ENCODE measurements at places on chromosomes 16 and 17.

DNA sequence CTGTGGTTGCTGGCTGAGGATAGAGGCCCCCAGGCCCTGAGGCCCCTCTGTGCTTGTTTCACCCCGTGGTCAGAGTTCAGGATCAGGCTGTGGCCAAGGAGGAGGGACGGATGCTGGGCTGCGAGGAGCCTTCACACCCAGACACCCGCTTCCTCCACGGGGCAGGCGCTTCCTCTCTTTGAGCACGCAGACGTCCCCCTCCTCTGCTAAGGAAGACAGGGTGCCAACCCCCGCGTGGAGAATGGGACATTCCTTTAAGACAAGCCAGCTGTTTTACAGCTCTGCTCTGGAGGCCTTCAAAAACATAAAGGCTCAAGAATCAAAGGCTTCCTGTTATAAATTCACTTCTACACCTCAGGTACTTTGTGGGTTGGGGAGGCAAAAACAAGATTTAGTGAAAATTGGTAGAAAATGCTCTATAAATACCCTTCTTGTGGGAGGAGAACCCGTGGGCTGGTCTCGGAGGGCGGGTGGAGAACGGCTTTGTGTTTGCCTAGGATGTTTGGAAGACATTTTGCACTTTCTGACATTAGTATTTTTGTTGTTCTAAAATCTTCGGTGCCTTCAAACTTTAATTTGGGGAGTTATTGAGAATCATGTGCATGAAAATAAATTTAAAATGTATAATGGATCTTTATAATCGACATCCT lies 60.8 kb upstream of the FOXF1 start:
- DNase-seq = no peak

GRCh38 chr16:65136681-65137080 lies 14.8 kb upstream of the CDH11 start:
- DNase-seq = no peak

DNA sequence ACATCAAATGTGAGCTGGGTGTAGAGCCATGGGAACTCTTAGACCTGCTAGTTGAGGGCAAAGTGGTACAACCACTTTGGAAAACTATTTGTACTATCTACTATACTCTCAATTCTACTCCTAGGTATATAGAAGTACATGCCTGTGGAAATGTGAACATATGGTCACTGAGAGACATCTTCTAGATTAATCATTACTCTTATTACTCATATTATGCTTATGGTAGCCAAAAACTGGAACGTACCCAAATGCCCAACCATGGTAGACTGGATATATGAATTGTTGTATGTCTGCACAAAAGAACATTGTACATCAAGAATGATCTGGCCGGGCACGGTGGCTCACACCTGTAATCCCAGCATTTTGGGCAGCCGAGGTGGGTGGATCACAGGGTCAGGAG lies 2.7 kb downstream of the WDR45B start:
- DNase-seq = no peak

DNA sequence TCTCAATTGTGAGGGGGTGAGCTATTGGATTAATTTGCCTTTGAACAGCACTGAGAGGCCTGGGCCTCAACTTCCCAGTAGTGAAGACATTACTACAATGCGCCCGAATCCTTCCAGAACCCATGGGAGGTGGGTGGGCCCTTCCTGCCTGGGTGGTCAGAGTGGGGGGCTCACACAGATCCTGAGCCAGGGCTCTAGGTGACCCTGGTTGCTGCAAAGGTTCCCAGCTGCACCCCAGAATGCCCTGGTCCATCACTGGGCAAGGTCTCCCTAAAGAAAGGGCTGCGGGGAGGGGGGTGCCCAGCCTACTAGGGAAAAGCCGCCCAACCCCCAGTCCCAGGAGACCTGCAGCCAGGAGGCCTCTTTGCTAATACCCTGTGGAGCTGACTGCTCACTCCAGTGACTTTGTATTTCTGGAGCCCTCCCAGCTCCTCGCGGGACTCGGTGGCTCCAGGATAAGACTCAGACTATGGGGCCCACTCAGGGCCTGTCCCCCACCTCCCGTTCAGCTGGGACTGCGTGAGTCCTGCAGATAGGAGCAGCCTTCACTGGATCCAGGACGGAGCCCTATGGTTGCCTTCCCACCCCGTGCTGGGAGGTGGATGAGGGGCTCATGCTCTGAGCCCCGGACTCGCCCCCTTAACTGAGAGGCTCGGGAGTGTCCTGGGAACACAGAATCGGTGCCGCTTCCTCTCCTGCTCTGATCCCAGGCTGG lies 40.2 kb downstream of the SLC7A5 start:
- DNase-seq = no peak

- no peak for DNase-seq
Measured at GRCh38 chr16:67474551-67475455, 6.2 kb downstream of the ATP6V0D1 start.

- DNase-seq = no peak
Measured at GRCh38 chr17:29345066-29345465, 45.1 kb upstream of the TAOK1 start.

- no peak for DNase-seq
Measured at GRCh38 chr17:29216856-29217255, 29.8 kb upstream of the CRYBA1 start.
